ENCODE measurements at places on chromosomes 16 and 17. TPM values are rescaled to one million over a fixed set of nuclear protein-coding genes. Genes with fewer than 3 reads are reported as not detected.

Gene UTS2R
- polyA plus RNA-seq = not detected

Gene FOXC2
- not detected for polyA plus RNA-seq

Gene SLC5A10
- polyA plus RNA-seq = 0.27 TPM

Gene INCA1
- polyA plus RNA-seq = 4.9 TPM

Gene PRAC2
- polyA plus RNA-seq = not detected

Gene HYDIN
- polyA plus RNA-seq = 0.12 TPM

Gene LDHD
- polyA plus RNA-seq = 30.0 TPM

Gene NXPH3
- not detected for polyA plus RNA-seq

Gene MGAT5B
- polyA plus RNA-seq = 0.40 TPM

Gene OTOP3
- 35.7 TPM for polyA plus RNA-seq

Gene B3GNT9
- 0.89 TPM for polyA plus RNA-seq

Gene SLC16A6
- 0.18 TPM for polyA plus RNA-seq

Gene KRT31
- not detected for polyA plus RNA-seq

Gene CACNG3
- not detected for polyA plus RNA-seq

Gene C17orf78
- 34.0 TPM for polyA plus RNA-seq

Gene HES7
- polyA plus RNA-seq = 0.06 TPM

Gene PMP22
- polyA plus RNA-seq = 89.4 TPM

Gene ST6GALNAC2
- polyA plus RNA-seq = not detected

Gene IGF2BP1
- 34.0 TPM for polyA plus RNA-seq

Gene CDH3
- 0.54 TPM for polyA plus RNA-seq

Gene KCNH6
- polyA plus RNA-seq = 0.43 TPM

Gene NPB
- polyA plus RNA-seq = 0.64 TPM

Gene CAVIN1
- polyA plus RNA-seq = 20.5 TPM

Gene SMTNL2
- polyA plus RNA-seq = 10.4 TPM

Gene NAA60
- 51.2 TPM for polyA plus RNA-seq

Gene CDH1
- 119 TPM for polyA plus RNA-seq

Gene TXNDC11
- polyA plus RNA-seq = 49.7 TPM

Gene TMEM238L
- 21.2 TPM for polyA plus RNA-seq

Gene ADAT1
- 27.4 TPM for polyA plus RNA-seq

Gene ANKRD40CL
- polyA plus RNA-seq = 60.8 TPM

Gene CD79B
- polyA plus RNA-seq = 1.6 TPM

Gene MYH2
- 0.27 TPM for polyA plus RNA-seq

Gene TSNAXIP1
- 0.80 TPM for polyA plus RNA-seq

Gene RDM1
- polyA plus RNA-seq = 4.5 TPM

Gene C17orf75
- 10.0 TPM for polyA plus RNA-seq

Gene SETD1A
- polyA plus RNA-seq = 11.4 TPM

Gene CDRT15L2
- not detected for polyA plus RNA-seq

Gene TMC7
- polyA plus RNA-seq = 1.8 TPM

Gene CASKIN1
- 1.1 TPM for polyA plus RNA-seq

Gene LGALS9B
- polyA plus RNA-seq = 5.7 TPM

Gene ZNF23
- 4.7 TPM for polyA plus RNA-seq

Gene PPY
- not detected for polyA plus RNA-seq

Gene FKBP10
- 13.9 TPM for polyA plus RNA-seq

Gene NPW
- 0.48 TPM for polyA plus RNA-seq

Gene BLTP2
- 15.7 TPM for polyA plus RNA-seq

Gene HSBP1
- polyA plus RNA-seq = 30.5 TPM

Gene SEZ6
- 1.1 TPM for polyA plus RNA-seq

Gene TEKT3
- polyA plus RNA-seq = 0.24 TPM

Gene HASPIN
- 2.6 TPM for polyA plus RNA-seq
